ENCODE measurements at places on chromosomes 16 and 17.

DNA sequence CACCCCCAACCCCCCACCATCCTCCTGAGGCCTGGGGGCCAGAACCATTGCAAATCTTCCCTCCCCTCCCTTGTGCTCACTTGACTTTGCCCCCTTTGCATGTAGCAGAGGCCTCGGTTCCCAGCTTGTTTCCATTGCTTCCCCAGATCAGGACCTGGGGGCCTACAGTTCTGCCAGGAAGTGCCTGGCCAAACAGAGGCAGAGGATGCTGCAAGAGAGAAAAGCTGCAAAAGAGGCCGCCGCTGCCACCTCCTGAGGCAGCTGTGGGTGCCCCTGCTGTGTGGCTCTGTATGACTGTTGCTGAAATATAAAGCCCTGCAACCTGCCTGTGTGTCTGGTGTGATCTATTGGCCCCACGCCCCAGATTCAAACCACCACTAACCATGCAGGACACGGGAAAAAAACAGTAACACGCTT, 2.3 kb downstream of the NDUFB10 start:
- DNase-seq: no peak

DNA sequence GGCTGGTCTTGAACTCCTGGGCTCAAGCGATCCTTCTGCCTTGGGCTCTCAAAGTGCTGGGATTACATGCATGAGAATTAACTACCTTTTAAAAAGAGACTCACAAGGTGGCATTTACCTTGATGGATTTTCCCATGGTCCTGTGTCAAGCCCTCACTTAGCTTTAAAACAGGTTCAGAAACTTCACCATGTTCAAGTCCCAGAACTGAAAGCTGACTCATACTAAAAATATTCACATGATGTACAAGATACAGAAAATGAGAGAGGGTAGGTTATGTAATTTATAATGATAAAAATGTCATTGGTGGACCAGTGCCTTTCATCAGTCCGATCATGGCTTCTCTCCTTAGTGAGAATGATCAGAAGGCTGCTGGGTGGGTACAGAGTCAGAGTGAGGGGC, 4.3 kb upstream of the AKAP1 start:
- DNase-seq: no peak

GRCh38 chr16:19613834-19614233, 58.3 kb downstream of the VPS35L start:
- no peak for DNase-seq

DNA sequence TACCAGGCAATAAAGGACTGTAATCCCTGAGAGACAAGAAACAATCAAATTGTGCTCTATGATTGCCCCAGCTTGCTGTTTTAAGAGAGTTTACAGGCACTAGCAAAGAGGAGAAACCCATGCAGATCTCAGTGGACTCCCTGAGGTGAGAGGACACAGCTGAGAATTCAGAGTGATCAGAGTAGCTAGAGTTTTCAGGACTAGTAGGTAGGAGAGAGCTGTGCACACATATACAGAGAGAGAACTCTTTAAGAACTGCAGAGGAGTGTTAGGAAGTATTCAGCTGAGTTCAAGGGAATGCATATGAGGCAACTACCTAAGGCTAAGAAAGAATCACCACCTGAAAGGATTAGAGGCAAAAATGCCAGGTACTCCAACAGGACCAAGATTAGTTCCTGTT, 904.8 kb downstream of the CDH8 start:
- no peak for DNase-seq

- DNase-seq: no peak
These were observed 398.7 kb downstream of the XYLT1 start for GRCh38 chr16:17072104-17072503.

- DNase-seq: peak; percentile 60
These were observed 310.6 kb downstream of the SEC14L1 start for GRCh38 chr17:77451245-77451893.

GRCh38 chr17:1455291-1455796, 688 bp downstream of the CRK start:
- DNase-seq: peak; percentile 37

- no peak for DNase-seq
These were observed 16.6 kb downstream of the DPEP1 start for GRCh38 chr16:89629827-89630610.

GRCh38 chr17:45061606-45062205, 589 bp downstream of the NMT1 start:
- no peak for DNase-seq

DNA sequence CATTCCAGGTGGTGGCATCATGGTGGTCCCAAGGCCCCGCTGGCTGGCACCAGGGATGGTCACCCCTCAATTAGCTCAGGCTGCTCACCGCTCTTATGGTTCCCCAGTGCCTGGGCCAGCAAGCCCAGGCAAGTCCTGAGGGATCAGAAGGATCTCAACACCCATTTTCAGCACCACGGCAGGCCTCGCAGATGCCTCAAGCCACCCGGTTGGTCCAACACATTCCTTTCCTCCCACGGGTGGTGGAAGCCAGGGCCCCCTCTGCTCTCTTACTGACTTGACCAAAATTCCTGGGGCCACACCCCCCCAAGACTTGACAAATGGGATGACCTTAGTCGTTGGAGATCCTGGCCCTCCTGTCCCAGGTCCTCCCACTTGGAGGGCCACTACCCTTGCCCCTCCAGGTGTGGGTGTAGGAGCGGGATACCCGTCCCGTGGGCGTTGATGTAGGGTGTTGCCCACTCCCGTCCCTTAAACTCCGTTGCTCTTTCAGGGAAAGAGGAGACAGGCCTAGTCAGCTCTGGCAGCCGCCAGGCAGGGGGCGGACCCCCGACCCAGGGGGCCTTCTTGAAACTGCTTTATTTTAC, 5.9 kb downstream of the ZNF205 start:
- no peak for DNase-seq

- peak; percentile 36 for DNase-seq
These were observed 37.7 kb downstream of the RNF135 start for GRCh38 chr17:31008374-31009041.

- no peak for DNase-seq
These were observed 74.1 kb downstream of the CCDC182 start for GRCh38 chr17:57670769-57671569.

DNA sequence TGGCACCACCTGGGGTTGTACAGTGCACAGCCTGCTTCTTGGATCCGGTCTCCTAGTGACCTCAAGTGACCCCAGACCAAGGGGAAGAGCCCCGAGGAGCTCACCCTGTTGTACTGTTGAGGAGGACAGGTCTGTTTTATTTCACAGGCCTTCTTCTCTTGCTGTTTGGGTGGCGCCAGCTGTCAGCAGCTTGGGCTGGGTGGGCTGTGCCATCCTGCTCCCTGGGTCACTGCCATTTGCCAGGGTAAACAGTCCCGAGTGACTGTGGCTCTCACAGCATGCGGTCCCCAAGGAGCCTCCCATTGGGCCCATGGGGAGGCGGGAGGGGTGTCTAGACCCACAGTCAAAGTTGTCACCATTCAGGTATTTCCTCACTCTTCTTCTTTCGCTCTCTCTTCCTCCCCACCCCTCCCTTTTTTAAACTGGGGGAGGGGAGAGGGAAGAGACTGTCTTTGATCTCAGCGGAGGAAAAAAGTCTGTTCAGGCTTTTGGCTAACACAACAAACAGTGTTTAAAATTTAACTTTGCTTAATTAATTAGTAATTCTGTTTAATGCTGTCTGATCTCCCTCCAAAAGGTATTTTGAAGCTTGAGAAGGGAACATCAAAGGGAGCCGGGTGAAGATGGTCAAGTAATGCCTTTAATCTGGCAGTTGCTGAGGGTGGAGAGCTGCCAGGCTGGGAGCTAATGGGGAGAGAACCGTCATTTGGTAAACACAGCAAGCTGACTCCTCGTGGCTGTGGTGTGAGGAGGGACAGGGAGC, 64.0 kb downstream of the SNX20 start:
- no peak for DNase-seq

DNA sequence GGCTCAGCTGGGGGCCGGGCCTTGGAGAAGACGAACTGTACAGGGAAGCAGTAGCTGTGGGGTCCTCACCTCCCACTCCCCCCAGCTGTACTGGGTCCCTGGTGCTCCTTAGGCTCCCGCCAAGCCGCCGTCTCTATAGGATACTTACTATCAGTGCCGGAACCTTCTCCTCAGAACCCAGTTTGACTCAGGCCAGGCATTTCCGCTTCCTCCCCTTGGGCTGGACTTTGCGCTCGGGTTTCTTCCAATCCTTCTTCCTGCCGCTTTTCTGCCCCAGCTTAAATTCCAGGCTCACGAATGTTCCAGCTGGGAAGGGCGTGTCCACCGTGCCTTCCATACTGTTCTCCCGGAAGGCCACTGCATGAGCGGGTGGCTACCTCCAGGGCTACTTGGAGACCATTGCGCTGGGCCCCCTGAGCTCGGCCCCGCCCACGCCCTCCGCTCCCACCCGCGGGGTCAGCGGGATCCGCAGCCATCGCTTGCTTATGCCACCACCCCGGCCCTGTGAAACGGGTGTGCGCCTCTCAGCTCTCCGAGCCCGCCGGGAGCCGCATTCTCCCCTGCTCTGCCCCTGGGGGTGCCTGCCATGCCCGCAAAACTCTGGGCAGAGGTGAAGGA, 1795.9 kb downstream of the TP53TG3F start:
- no peak for DNase-seq

DNA sequence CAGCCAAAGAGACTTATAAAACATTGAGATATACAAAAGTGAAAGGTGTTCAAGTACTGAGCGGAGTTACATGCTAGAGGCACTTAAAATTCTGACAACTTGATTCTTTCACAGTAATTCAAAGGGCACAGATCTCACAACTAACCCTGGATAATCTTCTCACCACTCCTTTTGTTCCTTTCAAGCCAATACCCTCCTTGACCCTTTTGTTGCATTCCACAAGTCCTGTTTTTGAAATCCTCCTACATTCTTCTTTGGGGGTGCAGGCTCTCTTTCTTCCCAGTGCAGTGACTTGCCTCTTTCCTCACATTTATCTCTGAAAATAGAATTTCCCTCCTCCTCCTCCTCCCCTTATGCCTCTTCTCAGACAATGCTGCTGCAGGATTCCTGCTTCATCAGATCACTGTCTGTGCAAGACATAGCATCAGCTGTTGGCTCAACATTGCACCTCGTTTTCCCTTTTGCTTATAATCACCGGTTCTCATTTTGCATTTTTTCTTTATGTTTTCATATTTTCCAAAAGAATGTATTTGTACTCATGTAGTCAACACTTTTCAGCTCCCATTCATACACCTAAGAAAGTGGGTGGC, 199.3 kb downstream of the CDH8 start:
- DNase-seq: no peak

GRCh38 chr16:68636818-68637217, 8.3 kb upstream of the CDH3 start:
- DNase-seq: no peak

GRCh38 chr16:57252148-57252721, 7.2 kb downstream of the ARL2BP start:
- no peak for DNase-seq

DNA sequence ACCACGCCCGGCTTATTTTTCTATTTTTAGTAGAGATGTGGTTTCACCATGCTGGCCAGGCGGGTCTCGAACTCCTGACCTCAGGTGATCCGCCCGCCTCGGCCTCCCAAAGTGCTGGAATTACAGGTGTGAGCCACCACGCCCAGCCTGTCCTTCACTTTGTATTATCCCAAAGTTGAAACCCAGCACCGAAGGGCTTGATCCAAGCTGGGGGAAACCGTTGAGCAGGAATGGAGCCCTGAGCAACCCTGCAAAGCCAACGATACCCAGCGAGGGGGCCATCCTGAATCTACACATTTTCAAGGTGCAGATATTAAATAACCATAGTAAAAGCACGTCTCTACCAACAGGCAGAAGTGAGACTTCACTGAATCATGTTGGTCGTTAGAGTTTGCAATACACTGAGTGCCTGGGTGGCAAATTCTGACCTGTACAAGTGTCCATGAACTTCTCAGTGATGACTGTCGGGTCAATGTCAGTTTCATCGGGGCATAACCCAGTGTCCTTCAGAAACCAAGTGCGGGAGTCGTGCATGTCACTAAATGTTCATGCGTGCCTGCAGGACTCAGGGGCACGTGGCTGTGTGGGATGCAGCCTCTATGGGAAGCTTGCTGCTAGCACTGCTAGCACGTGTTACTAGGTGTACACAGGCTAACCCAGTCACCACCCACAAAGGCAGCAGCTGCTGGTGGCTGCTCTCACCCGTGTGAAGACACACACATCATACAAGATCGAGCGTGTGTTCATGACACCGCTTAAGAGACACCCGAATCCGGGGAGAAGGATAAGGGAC, 10.5 kb upstream of the RBFOX3 start:
- no peak for DNase-seq
